ENCODE measurements at places on chromosomes 2 and 18.

- no peak for DNase-seq
These were observed 78.8 kb upstream of the ARHGAP28 start for GRCh38 chr18:6650747-6651146.

GRCh38 chr2:922185-922584, 28.5 kb upstream of the SNTG2 start:
- no peak for DNase-seq

GRCh38 chr2:212484563-212485080, 54.0 kb downstream of the ERBB4 start:
- no peak for DNase-seq

GRCh38 chr2:234245945-234246344, 195.4 kb downstream of the SPP2 start:
- DNase-seq, result no peak

GRCh38 chr18:79944126-79944731, 7.2 kb downstream of the SLC66A2 start:
- DNase-seq, result no peak

DNA sequence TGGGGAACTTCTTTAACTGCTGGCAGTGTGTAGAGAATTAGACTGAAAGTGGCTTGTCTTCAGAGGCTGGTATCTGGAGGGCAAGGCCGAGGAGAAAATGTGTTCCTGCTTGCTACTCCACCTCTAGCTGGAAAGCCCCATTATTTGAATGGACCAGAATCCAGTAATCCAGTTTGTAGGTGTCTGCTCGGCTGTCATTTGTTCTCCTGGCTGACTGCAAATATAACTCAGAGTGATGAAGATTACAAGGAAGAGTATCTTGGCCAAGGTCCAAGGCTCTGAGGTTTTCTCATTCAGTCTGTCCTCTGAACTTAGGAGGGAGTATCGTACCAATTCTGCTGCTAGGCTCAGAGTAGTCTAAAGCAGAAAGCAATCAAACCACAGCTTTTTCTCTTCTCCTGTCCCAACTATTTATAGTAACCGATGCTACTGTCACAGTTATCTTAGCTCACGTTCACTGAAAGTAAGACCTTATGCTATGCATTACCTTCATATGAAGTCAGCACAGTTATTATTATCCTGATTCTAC, 228.6 kb downstream of the SETBP1 start:
- DNase-seq, result no peak

DNA sequence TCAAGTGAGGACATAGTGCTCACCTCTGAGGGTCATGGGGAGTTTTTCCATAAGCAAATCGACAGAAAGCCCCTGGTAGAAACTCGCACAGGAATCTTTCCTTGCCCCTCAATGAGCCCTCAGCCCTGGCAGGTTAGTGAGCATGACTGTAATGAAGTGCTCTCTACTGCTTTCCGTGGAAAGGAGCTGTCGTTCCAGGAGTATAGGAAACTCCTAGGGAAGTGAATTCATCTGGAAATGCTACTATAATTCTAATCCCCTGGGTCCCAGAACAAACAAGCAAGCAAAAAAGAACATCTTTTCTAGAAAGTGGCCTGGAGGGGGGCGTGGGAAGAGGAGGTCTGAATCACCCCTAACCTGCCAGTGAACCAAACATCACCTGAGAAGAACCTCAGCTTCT, 18.1 kb downstream of the BCL2L11 start:
- DNase-seq, result no peak

DNA sequence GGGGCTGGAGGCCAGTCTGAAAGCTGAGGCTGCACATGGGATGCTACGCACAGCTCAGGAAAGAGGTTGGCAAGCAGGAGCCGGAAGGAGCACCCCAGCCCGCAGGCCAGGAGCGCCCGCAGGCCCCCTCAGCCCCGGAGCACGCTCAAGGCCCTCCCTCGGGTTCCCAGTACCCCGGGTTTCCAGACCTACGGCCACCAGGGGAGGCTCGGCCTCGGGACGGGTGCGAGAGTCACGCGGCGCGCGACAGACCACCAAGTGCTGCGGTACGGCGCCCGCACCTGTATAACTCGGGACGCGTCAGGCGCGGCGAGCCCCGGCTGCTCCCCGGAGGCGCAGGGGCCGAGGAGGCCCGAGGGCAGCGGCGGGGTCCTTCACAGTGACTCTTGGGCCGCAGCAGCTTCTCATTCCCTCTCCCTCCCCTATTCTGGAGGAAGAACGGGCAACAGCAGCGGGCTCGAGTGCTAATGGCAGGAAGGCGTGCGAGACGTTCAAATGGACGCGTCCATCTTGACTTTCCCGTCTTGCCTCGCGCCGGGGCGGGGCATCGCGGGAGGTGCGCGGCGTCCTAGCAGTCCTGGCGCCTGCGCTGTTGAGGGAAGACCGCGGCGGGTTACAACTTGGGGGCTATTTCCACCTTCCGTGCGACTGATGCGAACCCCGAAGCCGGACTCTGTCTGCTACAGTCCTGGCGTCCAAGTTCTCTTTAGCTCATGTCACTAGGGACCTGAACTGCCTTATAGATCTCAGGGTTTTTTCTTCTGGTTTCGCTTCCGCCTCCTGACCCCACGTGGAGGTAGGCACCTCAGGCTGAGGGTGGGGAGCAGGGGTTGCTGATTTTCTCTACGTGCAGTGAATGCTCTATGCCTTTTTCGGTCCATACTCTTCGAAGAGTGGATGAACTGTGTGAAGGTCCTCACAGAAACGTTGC, at the start of gene ANAPC1:
Gene ANAPC1 (minus strand): TSS at position 533 of the 931 bp plus-strand sequence. CDS start 3,368 bp downstream, outside the sequence.
- peak; percentile 68 for DNase-seq

DNA sequence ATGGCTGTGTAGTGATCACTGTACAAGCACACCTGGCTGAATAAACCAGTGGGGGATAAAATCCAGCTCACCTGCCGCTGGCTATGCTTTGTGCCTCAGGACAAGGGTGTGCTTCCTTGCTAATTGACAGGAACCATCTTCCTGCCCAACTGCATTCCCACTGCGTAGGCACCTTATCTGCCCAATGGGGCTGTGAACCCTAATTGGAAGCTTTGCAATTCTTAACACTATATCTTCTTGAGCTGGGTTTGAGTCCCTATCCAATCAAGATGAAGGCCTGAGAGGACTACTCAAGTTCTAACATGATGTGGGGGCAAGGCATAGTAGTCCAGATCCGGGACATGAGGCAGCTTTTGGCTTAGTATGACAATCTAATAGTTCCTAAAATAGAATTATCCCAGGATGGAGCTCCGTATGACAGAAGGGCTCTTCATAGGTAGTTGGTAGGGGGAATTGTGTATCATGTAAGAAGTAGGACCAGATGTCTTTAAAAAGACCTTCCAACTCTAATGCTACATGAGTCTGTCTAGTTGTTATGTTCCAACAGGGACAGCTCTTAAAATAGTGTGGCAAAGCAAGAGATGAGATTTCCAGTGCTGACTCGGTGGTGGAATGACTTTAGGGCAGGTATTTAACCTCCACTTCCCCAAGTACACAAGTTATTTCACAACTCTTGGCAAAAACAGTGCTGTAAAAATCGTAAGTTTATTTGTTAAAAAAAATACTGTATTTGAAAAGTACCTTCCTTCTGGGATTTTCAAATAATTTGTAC, 2.3 kb upstream of the TMEM150A start:
- DNase-seq, result no peak

DNA sequence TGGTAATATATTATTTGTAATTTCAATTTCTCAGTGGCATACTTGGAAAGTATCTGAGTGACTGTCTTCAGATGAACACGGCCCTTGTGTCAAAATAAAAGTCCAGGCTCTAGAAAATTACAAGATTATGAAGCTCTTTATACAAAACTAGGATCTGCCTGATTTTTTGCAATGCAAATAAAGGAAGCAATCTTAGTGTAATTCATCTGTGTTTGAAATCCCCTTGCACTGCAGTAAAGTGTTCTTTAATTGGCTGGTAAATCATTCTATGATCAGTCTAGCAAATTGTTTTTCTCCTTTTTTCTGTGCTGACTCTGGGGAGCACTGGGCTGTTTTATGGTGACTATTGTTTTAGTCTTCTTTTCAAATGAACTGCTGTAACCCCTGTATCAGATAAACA, 1039.0 kb downstream of the SOCS6 start:
- DNase-seq, result no peak

GRCh38 chr18:70337139-70337972, 48.5 kb downstream of the SOCS6 start:
- no peak for DNase-seq

GRCh38 chr2:40352041-40352702, 99.7 kb downstream of the SLC8A1 start:
- DNase-seq, result no peak

- no peak for DNase-seq
These were observed 7.5 kb upstream of the YPEL5 start for GRCh38 chr2:30139131-30139870.

DNA sequence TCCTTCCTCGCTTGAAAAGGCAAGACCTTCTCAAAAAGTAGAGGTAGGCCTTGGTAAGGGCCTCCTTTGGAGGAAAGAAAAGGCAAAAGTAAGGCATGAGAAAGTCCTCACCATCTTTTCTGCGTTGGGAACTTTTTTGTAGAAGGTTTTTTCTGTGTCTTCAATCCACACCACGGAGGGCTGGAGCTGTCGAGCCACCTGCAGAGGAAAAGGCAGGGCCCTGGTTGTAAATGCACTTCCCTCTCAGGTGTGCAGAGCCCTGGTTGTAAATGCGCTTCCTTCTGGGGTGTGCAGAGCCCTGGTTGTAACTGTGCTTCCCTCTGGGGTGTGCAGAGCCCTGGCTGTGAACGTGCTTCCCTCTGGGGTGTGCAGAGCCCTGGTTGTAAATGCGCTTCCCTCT, 80.2 kb upstream of the ASB18 start:
- no peak for DNase-seq

- DNase-seq, result no peak
These were observed 104.9 kb upstream of the CAVIN2 start for GRCh38 chr2:191951832-191952231.

- DNase-seq, result no peak
These were observed 73.4 kb downstream of the SLC66A3 start for GRCh38 chr2:11228692-11229091.

DNA sequence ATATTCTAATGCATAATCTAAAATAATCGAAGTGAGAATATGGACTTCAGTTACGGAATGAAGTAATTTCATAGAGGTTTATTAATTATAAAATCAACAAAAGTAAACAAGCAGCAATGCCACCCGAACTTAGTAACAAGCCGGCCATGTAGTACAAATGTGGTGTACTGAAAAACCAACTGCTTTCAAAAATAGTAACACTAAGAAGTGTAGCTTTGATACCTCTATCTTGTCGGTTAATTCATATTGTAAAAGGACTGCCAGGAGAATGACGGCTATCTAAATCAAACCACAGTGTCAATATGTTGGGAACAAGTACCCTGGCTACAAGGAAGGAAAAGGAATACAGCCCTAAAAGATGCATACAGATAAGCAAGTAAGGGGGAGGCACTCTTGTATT, 48.5 kb downstream of the WDR33 start:
- no peak for DNase-seq

- DNase-seq, result peak; percentile 40
These were observed 617 bp downstream of the FOSL2 start for GRCh38 chr2:28393114-28393836.

DNA sequence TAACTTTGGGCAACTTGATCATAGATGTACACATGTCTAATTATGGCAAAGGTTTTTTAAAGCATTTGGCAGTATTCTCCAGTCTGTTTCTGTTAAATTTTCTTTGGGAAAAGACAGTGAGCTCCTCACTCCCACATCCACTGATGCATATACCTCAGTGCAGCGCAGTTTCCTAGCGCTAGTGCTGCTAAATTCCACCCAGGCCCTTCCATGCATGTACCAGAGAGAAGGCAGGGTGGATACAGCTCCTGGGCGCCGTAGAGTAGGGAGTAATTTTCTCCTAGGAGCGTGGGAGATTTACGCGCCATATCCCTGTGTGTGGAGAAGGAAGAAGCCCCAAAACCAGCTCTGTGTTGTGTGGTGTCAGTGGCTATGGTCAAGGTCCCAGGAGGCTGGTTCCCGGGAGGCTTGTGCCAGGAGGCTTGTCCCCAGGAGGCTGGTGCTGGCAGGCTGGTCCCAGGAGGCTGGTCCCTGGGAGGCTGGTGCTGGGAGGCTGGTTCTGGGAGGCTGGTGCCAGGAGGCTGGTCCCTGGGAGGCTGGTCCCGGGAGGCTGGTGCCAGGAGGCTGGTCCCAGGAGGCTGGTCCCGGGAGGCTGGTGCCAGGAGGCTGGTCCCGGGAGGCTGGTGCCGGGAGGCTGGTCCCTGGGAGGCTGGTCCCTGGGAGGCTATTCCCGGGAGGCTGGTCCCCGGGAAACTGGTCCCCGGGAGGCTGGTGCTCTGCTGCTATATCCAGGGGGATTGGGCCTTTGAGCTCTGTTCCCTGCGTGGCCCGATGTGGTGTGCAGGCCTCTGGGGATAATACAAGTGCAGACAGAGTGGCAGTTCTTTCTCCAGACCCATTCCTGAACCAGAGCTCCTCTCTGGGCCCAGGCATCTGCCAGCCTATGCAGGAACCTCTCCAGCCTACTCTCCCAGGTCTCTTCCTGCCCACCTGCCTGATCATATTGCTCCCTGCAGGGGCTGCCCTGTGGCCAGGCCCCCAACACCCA, 161.2 kb downstream of the SEPTIN10 start:
- peak; percentile 18 for DNase-seq

DNA sequence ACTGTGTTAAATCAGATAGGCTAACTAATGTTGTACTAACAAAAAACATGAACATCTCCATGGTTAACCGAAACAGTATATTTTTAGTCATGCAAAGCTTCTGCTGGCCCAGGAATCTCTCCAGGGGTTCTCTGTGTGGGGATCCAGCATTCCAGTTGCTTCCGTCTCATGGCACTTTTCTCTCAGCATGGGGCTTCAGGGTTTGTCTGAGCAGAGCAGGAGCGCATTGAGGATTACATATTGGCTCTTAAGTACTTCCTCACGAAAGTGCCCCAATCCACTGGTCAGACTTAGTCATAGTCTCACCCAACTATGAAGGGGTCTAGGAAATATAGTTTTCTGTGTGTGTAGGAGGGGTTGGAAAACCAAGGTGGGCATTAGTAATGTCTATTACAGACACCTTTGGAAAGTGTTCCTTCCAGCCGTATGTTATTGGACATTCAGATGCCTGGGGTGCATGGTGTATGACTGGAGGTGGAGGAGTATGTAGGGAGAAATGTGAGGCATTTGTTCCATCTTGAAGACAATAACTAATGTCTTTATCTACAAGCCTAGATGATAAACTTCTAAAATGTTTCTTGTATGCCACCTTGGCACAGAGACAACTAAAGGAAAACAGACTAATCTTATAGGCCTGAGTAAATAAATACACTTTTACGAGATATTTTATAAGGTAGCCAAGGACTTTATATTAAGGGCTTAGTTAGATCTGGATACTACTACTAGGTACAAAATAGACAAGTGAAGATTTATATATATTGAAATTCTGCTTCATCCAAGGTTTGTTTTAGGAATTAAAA, 123.8 kb upstream of the ZEB2 start:
- DNase-seq, result no peak

DNA sequence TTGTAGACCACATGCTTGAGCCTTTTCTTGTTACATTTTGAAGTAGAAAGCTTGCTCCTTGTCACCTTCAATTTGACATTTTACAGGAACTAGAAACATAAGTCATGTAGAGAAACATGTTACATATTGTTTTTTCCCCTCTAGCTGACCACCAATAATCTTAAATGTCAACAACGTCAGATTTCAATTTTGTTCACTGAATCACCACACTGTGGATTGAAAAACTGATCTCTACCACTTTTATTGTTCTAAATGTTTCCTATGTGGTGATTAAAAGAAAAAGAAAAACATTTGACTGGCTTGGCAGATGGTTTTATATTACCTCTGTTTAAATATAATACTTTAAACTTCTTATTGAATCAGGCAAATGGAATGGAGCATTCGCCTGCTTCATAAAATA, 87.7 kb downstream of the DSEL start:
- no peak for DNase-seq

GRCh38 chr18:73060666-73061288, 193.0 kb upstream of the NETO1 start:
- DNase-seq, result no peak

Data from anterior cingulate cortex (tissue), 58 donors.